Urothelium cell line (cell line): ENCODE measurements at places on chromosomes 3 and 15.

DNA sequence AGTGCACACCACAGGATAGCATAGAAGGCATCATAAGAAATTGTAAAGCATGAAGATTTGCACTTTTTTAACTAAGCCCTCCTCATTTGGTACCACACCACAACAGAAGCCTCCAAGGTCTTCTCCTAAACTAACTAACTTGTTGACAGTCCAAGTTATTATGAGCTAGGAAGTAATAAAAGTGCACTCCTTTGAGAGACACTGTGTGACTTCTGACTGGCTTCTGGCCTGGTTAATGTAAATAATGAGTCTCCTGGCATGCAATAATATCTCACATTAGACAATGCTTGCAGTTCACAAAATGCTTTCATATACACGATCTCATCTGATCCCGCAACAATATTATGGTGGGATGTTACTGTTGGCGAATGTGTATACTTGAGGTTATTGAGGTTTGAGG is 103.9 kb upstream of the SLC24A5 start:
- DNase-seq = no peak

- no peak for DNase-seq
These were observed 88.4 kb upstream of the OXTR start for GRCh38 chr3:8857720-8858367.

GRCh38 chr3:65793495-65794200 is 245.1 kb downstream of the MAGI1 start:
- peak; percentile 22 for DNase-seq

DNA sequence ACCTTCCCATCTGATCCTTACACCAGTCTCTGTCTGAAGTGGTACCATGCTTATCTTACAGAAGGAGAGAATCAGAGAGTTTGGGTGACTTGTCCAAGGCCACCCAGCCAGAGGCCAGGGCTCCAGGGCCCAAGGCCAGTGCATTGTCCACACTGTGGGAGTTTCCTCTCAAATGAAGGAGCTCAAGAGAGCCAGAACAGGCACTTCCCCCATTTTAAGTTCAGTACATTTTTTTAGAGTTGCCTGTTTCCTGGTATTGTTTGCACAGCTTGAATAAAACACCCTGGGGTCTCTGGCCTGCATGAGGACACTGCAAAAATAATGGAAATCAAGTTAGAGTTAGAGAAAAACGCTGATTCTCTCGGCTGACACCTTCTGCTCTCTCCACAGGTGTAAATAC is 284.0 kb downstream of the SQOR start:
- DNase-seq = no peak

- DNase-seq = no peak
These were observed 140.0 kb upstream of the MLF1 start for GRCh38 chr3:158430968-158431367.

DNA sequence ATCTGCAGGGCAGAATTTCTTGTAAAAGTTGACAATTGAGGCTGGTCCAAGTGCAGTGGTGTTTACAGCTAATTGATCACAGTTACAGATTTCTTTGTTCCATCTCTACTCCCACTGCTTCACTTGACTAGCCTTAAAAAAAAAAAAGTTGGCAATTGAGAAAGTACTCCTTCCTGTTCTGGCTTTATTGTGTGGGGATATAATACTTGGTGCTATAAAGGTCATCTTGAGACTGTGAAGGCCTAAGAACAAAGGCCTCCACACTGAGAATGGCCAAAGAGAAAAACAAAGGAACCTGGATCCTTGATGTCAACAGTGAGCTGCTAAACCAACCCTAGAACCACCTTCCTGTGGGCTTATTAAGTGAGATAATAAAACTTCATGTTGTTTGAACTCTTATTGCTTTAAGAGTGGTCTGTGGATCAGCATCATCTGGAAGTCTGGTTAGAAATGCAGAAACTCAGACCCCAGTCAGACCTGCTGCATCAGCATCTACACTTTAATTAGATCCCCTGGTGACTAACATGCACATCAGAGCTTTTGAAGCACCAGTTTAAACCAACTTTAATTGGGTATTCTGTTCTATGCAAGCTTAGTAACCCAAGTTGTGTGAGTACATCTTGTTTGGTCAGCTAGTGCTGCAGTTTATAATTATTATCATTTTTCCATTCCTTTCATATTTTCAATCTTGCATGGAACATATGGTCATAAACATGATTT is 55.2 kb downstream of the TMOD3 start:
- no peak for DNase-seq

DNA sequence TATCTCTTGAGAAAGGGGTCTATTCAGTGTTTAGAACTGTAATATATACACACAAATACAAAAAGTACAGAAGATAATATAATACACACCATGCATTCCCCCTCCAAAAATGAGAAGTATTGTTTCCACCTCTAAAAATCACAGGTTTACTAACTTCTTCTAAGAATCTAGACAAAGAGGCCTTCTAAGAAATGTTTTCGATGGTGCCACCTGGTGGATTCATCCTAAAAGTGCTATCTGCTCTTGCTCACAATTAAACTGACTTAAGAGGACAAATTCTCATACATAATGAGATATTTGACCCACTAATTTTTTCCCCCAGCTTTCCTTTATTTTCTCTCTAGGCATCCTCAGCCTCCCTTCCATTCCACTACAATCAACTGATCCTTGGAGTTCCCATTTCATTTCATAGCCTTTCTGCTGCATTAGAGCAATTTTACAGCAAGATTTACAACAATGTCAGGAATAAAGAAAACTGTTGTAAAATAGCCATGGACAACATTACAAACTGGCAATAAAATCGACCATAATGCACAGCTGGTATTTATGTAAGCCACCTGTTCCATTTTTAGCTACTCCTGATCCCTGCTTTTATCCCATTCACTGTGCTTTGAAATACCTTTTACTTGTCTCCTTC is 124.6 kb downstream of the ARRDC4 start:
- peak; percentile 33 for DNase-seq

GRCh38 chr3:152742368-152743347 is 92.3 kb upstream of the P2RY1 start:
- no peak for DNase-seq

- no peak for DNase-seq
These were observed 524.7 kb downstream of the PYDC2 start for GRCh38 chr3:191985691-191986090.

- DNase-seq = peak; percentile 63
These were observed 756 bp upstream of the RASGRF1 start for GRCh38 chr15:79091204-79091867.

DNA sequence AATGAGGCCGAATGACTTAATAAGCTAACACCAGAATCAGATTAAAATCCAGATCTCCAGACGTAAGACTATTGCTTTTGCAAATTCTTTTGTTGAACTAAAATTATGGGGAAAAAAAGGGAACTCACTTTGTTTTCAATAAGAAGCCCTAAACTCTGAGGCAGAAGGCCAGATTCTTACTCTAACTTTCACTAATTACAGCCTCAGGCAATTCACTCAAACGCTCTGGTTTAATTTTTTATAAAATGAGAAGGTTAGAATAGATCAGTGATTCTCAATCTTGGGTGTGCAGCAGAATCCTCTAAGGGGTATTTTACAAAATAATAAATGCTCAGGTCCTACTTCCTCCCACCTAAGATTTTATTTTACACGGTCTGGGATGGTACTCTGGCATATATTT is 38.1 kb downstream of the C3orf70 start:
- DNase-seq = no peak

DNA sequence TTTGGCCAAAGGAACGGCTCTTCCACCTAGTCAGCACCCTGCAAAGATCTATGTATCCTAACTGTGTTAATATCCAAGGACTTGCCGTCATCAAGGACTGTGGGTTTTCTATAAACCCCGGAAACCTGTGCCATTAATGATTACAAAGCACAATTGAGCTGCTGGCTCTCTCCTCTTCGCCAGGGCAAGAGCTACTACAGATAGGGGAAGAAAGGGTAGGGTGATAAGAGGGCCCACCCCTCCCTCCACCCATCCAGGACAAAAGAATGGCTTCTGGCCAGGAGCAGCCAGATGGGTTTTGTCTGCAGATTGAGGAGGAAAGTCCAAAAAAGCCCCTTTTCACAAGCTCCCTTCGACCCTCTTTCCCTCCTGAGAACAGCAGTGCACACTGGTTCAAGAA is 9.9 kb downstream of the RFT1 start:
- no peak for DNase-seq

- DNase-seq = no peak
These were observed 86.8 kb downstream of the IGF2BP2 start for GRCh38 chr3:185737740-185738680.

GRCh38 chr3:33313331-33313730 is 36.1 kb downstream of the FBXL2 start:
- DNase-seq = no peak

DNA sequence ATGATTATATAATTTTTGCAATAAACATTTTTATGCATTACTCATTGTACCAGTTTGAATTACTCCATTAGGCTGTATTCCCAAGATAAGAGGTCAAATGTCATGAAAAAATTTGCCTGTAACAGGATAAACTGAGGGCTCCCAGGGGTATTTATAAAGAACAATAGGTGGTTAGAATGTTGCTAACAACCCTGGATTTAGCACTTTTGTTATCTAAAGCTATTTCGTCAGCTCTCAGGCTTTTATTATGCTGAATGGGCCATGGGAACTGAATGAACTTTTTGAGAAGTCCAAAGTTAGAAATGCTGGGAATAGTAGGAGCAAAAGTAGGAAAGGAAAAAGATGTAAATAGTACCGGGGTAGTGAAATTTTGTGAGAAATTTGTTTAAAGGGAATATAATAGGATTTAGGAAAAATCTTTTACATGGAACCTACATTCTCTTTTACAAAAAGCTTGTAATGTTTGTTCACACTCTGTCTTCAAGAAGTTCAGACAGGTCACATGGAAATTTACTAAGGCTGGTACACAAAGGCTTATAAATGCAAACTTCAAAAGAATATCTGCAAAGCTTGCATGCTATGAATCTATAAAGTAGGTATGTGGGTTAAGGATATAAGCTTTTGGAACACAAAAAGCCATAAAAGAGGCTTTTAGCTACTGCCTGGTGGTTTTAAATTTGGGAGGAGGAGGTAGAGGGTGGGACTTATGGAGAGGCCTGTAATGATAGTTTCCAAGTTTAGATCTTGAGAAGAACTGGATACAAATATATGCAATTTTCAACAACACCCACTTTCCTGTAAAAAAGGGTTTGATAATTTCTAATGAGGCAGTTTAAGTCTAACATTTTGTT is 445.8 kb upstream of the NAALADL2 start:
- no peak for DNase-seq

GRCh38 chr15:57505056-57505715 is 86.5 kb upstream of the MYZAP start:
- DNase-seq = no peak

DNA sequence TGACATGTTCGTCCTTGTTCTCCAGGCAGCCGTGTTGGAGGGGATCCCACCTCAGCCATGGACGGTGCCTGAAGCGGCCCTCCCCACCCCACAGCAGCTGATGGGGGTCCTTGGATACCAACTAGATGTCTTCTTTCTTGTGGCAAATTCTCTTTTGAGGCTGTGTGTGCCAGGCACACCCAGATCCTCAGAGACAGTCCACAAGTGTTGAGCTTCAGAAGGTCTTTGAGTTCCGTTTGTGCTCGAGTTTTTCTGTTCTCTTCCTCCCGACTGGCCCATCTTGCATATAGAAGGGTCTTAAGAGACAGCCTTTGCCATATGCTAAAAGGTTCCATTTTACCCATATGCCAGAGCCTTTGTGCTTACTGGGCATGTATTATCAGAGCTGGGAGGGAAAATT is 227.4 kb downstream of the THSD4 start:
- DNase-seq = no peak

DNA sequence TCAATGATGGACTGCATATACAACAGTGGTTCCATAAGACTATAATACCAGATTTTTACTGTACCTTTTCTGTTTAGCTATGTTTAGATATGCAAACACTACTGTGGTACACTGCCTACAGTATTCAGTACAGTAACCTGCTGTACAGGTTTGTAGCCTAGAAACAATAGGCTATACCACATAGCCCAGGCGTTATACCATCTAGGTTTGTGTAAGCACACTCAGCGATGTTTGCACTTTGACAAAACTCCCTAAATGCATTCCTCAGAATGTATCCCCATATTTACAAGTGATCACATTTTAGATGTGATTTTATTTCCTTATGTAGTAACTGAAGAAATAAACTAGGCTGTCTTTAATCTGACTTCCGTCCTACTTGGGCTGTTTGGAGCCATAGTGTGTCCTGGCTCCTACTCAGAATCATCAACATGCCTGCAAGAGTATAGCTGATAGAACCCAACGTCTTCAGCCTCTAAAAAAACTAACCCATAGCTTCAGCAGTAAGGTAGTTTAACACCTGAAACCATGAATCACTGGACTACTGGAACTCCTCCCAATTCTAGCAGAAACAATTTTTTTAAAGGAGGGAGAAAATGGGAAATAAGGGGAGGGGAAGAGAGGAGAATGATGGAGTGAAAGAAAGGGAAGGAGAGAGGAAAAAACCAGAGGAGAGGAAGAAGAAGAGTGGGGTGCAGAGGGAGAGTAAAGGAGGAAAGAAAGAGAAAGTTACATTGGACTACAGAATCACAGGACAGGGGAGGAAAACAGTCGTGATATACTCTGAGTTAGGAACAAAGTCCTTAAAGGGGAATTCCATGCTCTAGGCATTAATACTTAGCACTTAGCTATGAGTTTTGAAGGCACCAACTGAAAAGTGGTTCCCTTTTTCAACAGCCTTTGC is 67.7 kb upstream of the PLXND1 start:
- DNase-seq = no peak

GRCh38 chr3:134090031-134090430 is 60.3 kb upstream of the SLCO2A1 start:
- no peak for DNase-seq

DNA sequence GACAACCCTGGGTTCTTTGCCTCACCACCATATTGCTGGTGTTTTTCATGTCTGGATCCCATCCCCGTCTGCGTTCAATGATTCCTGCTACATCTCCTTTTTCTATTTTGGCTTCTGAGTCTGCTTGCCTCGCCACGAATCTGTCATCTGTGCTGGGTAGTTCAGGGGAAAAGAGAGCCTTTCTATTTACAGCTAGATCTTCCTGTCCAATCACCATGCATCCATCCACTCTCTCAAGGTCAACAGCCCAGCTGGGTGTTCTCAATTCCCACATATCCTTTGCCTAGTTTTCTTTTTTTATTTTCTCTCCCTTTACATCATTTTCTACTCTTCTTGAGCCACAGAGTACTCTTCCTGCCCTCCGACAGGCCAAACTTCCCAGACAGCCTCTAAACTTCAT is 104.8 kb upstream of the RAD18 start:
- DNase-seq = no peak

GRCh38 chr15:29121907-29122306 is 147.7 kb downstream of the NSMCE3 start:
- DNase-seq = no peak

GRCh38 chr3:179421500-179421899 is 29.8 kb downstream of the GNB4 start:
- no peak for DNase-seq

DNA sequence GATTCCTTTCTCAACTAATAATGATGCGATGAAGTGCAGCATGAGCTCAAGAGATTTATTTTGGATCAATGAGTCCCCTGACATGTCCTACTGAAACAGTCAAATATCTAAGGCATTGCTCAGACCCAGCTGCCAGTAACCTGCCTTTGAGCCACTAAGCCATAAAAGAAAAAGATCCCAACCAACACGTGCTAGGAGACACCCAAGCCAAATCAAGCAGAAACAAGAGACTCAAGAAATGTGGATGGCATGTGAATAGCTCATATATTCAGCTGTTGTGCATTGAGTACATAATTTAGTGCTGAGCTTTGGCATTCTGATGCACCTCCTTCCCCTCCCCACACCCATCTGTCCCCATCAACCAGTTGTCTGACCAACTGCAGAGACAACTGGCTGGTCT is 29.2 kb downstream of the GJD2 start:
- DNase-seq = no peak
